ENCODE measurements at places on chromosomes 1 and 21.

GRCh38 chr1:119564548-119564947 lies 57.5 kb downstream of the HSD3B1 start:
- no peak for DNase-seq

DNA sequence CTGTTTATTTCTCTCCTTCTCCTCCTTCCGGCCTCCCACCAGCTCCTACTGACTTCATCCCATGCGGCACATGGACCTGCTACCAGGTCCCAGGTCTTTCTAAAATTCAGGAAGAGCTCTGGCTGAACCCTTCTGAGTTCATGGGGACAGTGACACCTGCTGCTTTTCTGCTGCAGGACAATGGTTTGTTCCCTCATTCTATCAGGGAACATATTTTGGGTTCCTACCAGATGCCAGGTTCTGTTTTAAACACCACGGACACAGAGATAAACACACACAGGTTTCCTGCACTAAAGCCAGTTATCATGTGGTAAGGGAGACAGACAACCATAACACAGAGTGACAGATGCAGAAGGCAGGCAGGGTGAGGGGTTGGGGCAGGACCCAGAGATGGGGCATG lies 114.0 kb upstream of the RAB4A start:
- DNase-seq: no peak

- no peak for DNase-seq
Measured at GRCh38 chr1:39500862-39501389, 9.5 kb downstream of the BMP8A start.

DNA sequence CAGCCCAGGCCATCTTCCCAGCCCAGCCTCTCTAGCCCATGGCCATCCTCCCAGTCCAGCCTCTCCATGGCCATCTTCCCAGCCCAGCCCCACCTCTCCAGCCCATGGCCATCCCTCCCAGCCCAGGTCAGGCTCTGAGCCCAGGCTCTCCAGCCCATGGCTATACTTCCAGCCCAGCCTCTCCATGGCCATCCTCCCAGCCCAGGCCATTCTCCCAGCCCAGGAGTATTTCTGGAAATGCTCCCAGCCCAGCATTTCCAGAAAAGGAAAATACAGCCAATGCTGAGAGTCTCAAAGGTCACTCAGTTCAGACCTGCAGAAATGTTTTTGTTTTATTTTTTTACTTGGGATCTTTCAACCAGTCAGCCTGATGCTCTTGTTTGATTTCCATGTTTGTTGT lies 70.0 kb upstream of the ZNF281 start:
- no peak for DNase-seq

- DNase-seq: no peak
Measured at GRCh38 chr1:190754666-190755065, 277.0 kb upstream of the BRINP3 start.

- DNase-seq: no peak
Measured at GRCh38 chr1:207304710-207305488, 16.6 kb upstream of the CD55 start.

GRCh38 chr1:65480684-65481405 lies 60.4 kb downstream of the LEPR start:
- DNase-seq: no peak

DNA sequence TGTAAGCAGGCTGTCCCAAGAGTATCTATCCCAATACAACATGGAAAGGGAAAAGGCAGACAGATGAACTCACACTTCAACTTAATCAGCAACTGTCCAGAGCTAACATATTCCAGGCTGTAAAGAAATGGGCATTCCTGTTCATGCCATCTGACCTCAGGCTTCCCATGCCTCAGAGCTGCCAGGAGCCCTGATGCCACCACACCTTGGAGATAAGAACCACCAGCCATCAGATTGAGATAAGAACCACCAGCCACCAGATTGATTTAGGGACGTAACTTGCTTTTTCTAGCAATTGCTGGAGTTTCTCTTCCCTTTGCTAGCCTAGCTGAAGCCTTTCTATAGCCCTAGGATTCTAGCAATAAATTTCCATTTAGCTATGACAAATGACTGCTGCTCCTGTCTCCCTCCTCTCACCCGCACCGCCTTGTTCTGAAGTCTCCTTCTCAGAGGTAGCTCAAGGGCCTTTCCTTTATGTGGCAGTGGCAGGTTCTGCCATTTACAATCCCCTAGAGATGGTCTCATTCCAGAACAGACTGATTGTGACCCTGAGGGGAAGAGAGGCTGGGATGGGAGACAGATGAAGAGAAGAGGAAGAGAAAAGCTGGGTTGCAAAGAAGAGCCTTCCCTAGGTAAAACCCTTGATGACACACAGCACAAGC lies 88.0 kb upstream of the CTTNBP2NL start:
- no peak for DNase-seq

- no peak for DNase-seq
Measured at GRCh38 chr1:173530795-173531693, 53.9 kb downstream of the PRDX6 start.

DNA sequence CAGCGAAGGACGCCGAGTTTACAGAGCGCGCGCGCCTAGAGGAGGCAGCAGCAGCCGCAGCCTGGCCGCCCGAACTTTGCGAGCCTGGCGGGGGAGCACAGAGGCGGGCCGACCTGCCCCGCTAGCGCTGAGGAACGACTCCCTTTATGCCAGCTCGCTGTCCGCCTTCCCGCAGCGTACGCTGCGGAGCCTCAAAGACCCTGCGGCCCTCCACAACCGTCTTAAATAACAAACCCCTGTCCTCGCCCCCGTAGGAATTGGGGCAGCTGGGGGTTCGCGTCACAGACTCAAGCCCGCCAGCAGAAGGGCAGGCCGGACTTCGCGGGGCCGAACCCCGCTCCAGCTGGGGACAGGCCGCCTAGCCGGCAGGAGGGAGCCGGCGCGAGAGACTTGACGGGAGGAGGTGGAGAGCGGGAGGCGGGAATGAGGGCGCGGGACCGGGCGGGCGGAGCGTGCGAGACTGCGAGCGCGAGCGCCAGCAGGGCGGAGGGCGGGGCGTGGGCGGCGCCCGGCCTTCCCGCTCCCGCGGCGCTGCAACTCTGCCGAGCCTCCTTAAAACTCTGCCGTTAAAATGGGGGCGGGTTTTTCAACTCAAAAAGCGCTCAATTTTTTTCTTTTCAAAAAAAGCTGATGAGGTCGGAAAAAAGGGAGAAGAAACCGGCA lies 1.8 kb upstream of the CDKN2C start:
- peak; percentile 61 for DNase-seq

DNA sequence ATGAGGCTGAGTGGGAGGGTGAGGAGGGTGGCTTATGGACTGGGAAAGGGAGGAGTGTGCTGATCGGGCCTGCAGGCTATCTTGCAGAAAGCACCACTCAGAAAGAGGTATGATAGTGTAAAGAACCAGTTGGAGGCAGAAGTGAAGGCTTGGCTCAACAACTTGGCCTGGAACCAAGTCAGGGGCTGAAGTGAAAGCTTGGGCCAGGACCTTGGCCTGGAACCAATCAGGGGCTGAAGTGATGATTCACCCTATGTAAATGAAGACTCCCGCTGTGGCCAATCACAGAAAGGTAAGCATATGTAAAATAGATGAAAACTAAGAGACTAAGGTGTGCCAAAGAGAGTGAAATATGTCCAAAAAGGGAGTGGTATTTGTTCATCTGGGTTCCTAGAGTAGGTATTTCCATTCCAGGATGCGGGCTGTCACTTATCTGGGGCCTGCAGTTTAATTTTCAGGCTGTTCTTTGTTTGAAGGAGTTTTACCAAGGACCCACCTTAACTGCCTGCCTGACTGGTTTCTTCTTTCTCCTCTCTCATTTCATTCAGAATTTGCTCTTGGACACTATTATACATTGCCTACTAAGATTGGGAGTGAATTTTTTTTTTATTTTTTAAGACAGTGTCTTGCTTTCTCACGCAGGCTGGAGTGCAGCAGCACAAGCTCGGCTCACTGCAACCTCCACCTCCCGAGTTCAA lies 5.1 kb upstream of the RFX5 start:
- DNase-seq: no peak

- DNase-seq: no peak
Measured at GRCh38 chr1:89757532-89757931, 63.3 kb upstream of the LRRC8D start.

DNA sequence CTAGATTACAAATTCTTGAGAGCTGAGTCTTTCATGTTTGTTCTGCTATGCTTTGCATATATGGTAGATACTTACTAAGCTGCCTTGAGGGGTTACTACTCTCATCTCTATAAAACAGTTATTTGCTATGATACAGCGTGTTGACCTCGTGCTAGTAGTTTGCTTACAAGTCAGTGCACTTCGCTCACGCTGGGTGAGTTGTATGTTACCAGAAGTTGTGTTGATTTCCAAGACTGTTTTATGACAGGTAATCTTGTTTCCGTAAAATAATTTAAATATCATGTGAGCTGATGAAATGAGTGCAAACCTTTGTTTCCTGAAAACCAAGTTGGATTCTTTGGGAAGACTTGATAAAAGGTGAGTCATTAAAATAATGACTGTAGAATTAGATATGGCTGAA lies 7.3 kb downstream of the MRPS6 start:
- DNase-seq: no peak

- DNase-seq: no peak
Measured at GRCh38 chr1:119294199-119294598, 74.4 kb upstream of the HAO2 start.

DNA sequence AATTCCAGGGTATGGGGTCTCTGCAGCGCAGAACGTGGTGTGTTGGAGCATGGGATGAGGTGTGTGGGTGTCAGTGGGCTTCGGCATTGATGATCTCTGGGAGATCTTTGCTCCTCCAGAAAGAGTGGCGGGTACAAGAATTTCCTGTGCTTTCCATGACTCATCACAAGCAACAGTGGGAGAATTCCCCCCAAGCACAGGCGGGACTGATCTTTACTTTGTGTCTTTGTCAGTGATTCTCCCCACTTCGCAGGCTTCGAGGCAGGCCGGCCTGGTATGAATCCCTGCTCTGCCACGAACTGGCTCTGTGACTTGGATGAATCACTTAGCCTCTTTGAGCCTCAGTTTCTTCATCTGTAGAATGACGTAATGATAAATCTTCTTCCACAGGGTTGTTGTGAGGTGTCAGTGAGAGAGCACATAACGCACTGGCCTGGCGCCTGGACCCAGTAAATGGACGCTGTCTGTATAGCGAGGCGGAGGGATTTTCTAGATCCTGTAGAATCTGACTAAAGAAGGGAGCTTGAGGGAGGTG lies 2.0 kb downstream of the OPRD1 start:
- no peak for DNase-seq

GRCh38 chr1:116768416-116769103 lies 14.3 kb downstream of the CD2 start:
- DNase-seq: no peak
